ENCODE measurements at places on chromosomes 5 and 9.

- no peak for DNase-seq
Observed at GRCh38 chr5:172635038-172635437, 6.0 kb upstream of the NEURL1B start.

GRCh38 chr5:127700237-127700766, 2.9 kb upstream of the CCDC192 start:
- no peak for DNase-seq

GRCh38 chr5:4337519-4337918, 741.9 kb downstream of the IRX1 start:
- no peak for DNase-seq

DNA sequence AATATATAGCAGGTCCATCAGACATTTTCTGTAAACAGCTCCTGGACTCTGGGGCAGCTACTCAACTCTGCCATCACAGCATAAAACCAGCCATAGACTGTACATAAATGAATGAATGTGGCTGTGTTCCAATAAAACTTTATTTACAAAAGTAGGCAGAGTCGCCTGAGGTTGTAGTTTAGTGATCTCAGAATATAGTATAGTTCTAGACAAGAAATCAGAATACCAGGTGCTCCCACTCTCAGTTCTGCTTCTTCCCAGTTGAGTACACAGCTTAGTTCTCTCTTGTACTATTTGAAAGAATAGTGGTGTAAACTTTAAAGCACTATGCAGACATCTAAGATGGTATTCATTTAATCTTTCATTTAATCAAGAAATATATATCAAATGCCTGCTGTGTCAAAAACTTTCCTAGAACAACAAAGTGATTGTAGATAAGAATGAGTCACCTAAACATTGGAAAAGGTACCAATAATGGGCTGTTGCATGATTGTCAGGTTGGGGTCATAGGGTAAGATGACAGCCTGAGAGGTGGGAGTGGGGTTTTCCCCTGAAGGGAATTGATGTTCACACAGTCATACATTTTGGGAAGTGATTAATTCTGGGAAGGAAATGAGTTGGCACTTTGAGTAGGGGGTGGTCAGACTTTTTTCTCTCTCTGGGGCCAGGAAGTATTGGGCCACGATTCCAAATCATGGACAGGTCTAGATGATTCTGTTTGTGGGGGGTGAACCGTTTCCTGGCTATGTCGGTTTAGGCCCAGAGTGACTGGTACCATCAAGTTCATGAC, 37.0 kb downstream of the TNFSF8 start:
- no peak for DNase-seq

DNA sequence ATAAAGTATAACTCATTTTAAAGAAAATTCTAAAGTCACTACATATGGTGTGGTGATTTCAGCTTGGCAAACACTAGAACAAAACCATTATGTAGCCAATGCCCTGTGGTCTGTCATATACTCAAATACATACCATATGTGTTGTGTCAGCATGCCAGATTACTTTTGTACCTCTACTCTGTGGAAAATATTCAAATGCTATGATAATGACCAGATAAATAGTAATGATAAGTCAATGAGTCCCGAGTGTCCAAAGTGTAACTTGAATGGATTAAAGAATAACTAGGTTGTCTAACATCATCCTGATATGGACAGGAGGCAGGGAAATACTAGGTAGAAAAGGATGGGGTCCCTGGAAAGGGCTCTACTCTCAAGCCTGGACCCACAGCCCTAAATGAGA, 58.0 kb upstream of the IL6ST start:
- no peak for DNase-seq

DNA sequence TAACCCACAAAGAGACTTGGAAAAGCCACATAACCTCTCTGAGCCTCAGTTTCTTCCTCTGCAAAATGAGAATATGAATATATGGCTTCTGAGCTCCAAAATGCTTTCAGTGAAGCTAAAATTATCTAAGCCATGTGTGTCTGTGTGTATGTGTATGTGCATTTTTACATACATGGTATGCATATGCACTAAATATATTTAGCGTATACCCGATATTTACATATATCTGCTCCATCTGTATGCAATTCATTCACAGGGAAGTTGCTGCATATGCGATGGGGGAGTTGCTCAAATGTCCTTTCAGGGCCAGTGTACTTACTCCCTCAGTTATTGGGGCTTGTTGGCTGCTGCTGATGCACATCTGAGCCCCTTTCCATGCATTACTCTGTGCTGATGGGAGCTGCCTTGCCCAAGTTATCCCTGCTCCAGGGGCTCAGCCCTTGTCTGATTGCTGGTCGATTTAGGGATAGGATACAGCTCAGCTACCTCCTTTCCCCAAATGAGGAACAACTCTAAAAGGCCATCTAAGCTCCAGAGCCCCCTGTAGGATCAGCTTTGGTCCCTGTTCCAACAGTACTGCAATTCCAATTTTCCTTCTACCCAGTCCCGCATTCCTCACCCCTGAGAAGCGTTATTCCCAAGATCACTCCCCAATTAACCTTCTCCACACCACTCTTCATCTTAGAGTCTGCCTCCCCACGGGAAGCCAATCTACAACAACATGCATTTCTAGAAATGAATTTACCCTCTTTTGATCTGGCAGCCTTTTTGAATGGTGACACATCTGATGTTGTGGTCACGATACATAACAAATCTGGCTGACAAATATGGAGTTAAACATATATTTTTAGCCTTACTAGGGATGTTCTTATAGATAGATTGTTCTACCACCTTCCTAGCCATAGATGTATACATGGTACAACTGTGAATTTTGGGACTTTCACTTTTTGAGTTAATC, 15.9 kb downstream of the RHOBTB3 start:
- DNase-seq, result no peak

- DNase-seq, result no peak
Observed at GRCh38 chr9:131112374-131113154, 12.8 kb upstream of the NUP214 start.

GRCh38 chr5:103218164-103218563, 40.4 kb upstream of the MACIR start:
- no peak for DNase-seq

DNA sequence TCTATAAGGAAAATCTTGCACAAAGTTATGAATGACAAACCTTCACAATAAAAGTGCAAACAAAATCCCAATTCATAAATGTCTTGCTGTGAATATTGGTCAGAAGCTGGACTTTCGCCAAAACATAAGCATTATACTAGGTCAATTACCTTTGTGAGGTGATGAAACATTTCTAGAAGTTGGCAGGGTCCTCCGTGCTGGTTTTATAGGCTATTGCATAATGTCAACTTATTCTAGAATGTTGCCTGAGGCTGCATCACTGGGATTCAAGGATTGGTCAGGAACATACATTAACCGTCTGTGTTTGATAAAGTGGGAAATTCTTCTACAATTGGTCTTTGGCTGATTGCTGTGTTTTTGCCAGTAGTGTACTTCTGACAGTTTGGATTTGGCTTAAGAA, 49.8 kb upstream of the PALM2AKAP2 start:
- no peak for DNase-seq

DNA sequence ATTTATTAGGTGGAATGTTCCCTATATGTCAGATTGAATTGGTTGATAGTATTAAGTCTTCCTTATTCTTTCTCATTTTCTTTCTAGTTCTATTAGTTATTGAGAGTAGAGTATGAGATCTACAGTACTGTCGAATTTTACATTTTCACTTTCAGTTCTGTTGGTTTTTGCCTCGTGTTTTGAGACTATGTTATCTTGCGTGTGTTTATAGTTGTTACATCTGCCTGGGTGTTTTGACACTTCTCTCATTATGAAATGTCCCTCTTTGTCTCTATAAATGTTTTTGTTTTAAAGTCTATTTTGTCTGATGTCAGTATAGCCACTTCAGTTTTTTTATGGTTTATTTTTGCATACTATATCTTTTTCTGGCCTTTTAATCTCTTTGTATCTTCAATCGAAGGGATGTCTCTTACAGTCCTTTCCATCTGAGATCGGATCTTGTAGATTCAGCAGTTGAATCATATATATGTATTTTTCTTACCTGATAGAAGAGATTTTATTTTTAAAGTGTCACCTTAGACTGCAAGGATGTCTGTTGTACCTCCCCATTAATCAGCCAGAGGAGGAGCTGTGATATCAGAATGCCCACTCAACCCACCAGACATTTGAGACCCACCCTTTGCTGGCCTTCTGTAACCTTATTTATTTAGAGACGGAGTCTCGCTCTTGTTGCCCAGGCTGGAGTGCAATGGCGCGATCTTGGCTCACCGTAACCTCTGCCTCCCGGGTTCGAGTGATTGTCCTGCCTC, 20.7 kb downstream of the EHMT1 start:
- no peak for DNase-seq

DNA sequence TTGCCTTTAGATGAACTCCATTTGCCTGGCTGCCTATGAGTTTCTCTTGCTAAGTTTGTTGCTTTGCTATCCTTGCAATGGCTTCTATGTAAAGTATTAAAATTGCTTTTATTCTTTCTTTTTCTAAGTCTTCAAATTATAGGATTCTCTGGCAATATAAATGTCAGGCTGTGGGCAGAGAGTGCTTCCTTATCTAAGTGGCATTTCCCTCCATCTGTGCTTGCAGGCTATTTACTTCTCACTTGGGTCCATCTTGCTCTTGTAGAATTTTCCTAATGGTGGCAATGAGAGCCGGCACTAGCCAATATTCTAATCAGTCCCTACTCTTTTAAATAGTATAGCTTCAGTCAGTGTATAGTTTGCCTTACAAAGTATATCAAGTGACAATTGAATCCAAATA, 63.3 kb downstream of the FAM174A start:
- no peak for DNase-seq

GRCh38 chr5:171606414-171607024, 179.1 kb upstream of the SMIM23 start:
- DNase-seq, result no peak

DNA sequence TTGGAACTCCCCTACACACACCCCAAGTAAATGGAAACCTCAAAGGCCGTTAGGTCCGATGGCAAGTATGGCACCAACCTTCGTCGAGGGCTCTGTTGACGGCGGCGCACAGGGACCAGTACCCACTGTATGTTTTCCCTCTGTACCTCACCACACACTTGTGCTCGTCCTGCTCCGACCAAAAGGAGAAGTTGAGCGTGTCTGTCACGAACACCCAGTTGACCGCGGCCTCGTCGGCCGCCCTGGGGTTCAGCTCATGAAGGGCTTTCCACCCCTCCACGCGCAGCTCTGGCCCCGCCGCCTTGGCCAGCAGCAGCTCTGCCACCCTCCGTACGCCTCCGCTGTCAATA, 24.0 kb downstream of the HNRNPK start:
- no peak for DNase-seq

DNA sequence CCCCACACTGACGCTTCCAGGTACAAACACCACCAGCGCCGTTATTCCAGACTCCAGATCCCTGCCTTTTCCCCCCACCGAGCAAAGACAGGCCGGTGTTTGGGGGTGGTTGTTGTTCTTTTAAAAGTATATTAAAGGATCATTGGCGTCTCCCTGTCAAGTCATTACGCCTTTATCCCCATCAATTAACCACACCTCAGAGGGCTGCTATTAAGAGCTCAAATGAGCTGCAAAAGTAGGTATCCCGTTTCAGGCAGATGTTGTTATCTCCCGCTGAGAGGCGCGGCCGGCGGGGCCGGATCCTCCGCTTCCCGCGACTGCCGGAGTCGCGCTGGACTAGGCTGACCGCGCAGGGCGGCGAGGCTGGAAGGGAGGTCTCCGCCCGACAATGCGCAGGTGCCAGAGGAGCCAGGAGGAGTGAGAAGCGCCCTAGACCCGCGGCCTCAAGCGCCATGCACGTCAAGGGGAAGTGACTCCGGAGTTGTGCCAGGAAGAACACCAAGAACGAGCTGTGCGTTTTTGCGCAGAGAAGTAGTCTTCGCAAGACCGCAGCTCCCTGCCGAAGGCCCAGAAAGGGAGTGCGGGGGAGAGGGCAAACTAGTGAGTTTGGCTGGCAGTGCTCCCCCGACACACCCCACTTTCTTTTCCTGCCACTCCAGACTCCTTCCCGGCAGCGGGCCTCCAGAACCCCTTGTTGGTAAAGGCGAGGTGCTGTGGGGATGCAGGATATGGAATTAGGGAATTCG, 8.2 kb downstream of the NR2F1-AS1 start:
- DNase-seq, result no peak

DNA sequence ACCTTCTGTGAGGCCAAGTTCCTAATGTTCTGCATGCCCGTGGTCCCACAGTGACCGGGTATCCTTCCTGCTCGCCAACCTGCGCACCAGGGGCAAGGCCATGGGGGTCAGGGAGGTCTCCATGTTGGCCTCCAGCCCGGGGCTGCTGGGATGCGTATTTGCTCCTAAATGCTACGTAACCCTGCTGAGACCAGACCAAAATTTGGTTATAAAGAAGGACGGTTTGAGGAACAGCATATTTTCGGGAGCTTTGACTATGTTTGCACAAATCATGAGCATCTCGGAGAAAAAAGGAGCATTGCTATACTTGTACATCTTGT, 35.7 kb upstream of the CLK4 start:
- DNase-seq, result no peak

GRCh38 chr9:16459421-16460148, 410.9 kb downstream of the BNC2 start:
- DNase-seq, result no peak

GRCh38 chr5:24681106-24681505, 36.3 kb upstream of the CDH10 start:
- DNase-seq, result no peak

- DNase-seq, result no peak
Observed at GRCh38 chr5:31866166-31866565, 227.2 kb downstream of the PDZD2 start.

DNA sequence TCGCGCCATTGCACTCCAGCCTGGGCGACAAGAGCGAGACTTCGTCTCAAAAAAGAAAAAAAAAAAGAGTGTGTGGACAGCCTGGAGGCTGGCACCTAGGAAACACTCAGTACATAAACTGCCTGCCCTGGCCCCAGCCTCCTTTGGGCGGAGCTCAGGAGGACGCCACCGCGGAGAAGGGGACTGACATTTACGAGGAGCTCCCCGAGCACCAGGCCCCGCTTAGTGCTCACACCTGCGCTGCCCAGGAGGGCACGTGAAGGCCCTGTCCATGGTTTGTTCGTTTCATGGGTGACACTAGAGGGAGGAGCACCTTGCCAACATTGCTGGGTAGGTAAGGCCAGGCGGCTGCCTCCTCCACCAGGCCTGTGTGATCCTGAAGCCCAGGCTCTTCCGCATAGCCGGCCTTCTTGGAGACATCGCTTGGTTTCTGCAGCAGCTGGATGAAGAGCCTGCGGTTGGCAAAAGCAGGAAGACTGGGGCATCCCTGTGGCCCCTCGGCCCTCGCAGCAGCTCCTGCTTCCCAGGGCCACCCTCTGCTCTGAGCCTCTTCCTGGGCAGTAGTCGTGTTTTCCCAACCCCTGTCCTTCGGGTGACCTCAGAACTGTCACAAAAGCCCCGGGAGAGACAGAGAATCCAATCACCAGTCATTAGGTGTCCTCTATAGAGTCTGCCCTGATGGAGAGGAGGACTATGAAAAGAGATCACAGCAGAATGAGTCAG, 26.2 kb upstream of the LAMC3 start:
- DNase-seq, result no peak

GRCh38 chr9:70553707-70554673, 139.5 kb upstream of the KLF9 start:
- DNase-seq, result no peak

GRCh38 chr5:173864126-173865050, 23.8 kb upstream of the CPEB4 start:
- no peak for DNase-seq

GRCh38 chr5:106940986-106941385, 729.8 kb downstream of the EFNA5 start:
- DNase-seq, result no peak

- DNase-seq, result no peak
Observed at GRCh38 chr9:134630393-134630790, 11.2 kb upstream of the COL5A1 start.

All from NCI-H1694 (cell line).